Activated CD4-positive, alpha-beta T cell treated with anti-CD3 and anti-CD28 coated beads, Interleukin-2, Interleukin-4, amounts not matched to agents 100 ng/mL and 50 ng/mL, durations not matched to agents 16 hours and 8 hours (primary cell): ENCODE measurements at places on chromosomes 2 and 18.

DNA sequence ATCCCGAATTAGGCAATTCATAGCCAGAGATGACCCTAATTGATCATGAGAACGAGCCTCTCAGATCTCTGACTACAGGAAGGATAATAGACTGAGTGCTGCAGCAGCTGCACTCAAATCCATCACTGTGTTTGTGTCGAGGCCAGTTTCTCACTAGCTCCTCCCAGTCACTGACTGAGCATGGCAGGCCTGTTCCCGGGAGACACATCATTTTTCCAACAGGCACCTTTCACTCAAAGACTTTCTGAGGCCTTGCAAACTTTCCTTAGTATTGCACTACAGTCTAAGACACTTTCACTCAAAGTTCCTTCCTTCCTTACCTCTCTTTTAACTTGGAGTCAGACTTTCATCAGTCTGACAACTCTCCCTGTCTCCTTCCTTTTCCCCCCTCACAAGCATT lies 13.7 kb downstream of the SOS1 start:
- DNase-seq: no peak

DNA sequence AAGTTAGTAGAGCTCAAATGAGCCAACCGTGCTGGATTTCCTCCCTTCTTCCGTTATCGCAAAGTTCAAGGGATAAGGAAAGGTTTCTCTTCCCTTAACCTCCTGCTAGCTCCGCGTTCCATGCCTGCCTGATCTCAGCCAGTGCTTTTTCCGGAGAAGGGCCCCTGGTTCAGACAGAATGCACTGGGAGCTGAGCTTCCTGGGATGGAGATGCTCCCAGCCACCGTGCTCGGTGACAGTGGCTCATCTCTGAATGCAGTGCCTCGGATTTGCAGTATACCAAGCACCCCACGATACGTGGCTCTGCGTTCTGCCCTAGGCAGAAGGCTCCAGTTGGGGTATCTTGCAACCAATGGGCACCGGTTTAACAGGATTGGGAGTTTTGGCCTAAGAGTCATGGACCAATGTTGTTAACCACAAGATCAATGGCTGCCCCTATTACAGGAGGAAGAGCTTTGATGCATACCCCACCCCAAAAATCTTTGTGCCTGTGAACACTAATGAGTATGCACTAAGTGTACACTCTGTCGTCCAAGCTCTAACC lies 876 bp downstream of the CNTNAP5 start:
- DNase-seq: no peak

GRCh38 chr2:175234650-175235049 lies 53.1 kb upstream of the ATP5MC3 start:
- no peak for DNase-seq

DNA sequence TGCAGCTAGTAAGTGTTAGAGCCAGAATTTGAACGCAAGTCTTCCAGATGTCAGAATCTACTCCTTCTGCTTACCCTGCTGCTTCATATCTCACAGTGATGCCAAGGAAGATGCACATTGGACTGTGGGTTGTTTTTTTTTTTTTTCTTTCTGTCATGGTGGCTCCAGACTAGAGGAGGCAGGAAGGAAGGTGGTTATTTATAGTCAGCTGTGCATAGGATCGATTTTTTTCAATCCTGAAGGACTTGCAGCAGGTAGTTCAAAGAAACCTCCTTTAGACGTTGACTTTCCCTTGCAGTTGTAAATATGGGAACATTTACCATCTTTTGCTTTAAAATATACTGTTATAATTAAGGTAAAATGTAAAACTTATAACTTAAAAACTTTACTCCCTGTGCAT lies 17.3 kb downstream of the NEDD4L start:
- no peak for DNase-seq

DNA sequence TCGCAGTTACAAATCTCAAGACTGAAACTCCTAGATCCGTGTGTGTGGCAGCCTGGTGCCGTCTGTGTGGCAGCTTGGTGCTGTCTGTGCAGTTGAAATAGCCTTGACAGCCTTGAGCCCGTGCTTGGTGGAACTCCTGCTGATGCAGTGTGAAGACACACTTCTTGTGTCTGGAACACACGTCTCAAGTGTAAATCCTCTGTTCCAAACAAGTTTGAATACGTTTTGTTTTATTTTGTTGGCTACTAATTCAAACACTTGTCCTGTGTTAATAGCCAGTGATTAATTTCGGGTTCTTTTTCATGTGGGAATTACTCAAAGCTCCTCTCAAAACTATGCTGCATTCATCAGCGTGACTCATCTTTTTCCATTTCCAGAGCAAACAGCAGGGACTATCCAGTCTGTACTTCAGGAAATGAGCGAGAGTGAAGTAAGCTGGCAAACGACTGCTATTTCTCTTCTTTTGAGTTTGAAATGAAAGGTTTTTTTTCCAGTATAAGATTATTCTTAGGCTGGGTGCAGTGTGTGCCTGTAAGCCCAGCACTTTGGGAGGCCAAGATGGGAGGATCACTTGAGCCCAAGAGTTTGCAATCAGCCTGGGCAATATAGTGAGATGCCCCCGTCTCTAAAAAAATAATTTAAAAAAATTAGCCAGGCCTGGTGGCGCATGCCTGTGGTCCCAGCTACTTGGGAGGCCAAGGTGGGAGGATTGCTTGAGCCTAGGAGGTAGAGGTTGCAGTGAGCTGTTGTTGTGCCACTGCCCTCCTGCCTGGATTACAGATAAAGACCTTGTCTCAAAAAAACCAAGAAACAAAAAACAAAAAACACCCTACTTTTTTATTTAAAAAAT lies 152.9 kb downstream of the SPP2 start:
- no peak for DNase-seq

DNA sequence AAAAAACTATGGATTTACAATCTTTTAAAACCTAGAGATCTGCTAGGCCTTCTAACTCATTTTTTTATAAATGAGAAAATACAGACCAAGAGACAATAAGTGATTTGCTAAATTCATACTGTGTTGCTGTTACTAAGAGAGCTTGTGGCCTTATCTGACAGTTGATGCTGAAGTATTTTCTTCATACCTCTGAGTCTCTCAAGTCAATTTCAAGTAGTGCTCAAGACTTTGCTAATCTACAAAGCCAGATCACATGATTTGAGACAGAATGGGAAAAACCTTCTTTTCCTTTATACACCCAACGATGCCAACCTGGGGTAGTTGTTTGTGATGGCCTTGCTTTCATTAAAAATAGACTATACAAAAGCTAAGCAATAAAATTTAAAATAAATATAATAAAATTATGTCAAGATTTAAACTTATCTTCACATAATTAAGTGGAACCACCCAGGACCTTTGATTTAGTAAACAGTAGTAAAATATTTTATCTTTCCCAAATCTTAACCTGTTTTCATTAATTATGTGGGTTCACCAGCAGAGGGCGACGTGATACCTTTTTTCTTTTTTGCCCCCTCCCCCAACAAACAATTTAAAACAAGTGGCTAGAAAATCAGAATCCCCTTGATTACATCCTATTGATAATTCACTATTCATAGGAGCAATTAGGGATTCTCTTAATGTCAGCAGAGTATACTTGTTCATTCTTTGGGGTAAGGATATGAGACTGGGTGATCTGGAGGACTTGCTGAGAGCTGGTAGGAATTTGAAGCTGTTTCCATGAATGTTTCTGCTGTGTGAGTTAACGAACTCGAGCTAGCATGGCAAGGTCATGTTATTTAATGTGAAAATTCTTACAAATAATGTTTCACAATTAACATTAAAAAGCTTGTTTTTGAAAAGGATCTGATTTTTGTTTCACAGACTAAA lies 49.6 kb upstream of the SLC5A7 start:
- peak; percentile 17 for DNase-seq

GRCh38 chr2:147623328-147623727 lies 221.5 kb upstream of the ACVR2A start:
- peak; percentile 27 for DNase-seq

DNA sequence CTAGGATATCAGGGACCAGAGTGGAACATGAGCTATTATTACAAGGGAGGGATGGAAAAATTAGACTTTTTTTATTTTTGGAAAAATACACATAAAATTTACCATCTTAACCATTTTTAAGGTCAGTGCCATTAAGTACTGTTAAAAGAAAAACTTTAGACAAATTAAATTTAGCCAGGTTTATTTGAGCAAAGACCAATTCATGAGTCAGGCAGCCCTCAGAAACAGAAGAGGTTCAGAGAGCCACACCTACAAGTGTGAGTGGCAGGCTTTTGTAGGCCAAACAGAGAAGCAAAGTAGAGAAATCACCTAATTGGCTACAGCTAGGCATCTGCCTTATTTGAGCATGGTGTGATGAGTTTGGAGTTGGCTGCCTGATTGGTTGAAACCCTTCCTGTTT lies 301.3 kb upstream of the RAB12 start:
- no peak for DNase-seq

GRCh38 chr2:20626698-20627513 lies 24.0 kb downstream of the HS1BP3 start:
- DNase-seq: no peak

- no peak for DNase-seq
Measured at GRCh38 chr2:54555318-54555837, 99.3 kb downstream of the SPTBN1 start.

DNA sequence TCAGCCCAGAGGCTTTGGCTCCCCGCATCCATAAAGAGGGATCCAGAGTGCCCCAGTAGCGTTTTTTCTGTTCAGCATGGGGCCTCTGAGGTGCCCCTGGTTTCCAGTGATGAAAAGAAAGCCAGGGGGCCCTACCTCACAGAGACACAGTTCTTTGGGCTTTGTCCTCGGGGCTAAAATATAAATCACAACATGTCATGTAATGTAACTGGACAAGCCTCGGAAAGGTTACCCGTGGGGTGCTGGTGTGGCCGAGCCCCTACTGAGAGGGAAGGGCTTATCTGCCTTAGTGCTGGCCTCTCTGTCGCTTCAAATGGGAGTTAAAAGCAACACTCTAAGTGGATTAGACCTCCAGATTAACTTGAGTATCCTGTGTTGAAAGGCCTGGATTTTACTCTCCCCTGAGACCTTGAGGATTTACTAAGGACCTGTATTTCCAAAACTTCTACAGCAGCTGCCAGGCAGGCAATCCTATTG lies 251.6 kb upstream of the APCDD1 start:
- DNase-seq: no peak
